ENCODE measurements at places on chromosomes 3 and 15. TPM values are rescaled to one million over a fixed set of nuclear protein-coding genes. Genes with fewer than 3 reads are reported as not detected.

The P2RY14 gene
- 0.66 TPM for total RNA-seq

The SLC38A3 gene
- 0.29 TPM for total RNA-seq

DNA sequence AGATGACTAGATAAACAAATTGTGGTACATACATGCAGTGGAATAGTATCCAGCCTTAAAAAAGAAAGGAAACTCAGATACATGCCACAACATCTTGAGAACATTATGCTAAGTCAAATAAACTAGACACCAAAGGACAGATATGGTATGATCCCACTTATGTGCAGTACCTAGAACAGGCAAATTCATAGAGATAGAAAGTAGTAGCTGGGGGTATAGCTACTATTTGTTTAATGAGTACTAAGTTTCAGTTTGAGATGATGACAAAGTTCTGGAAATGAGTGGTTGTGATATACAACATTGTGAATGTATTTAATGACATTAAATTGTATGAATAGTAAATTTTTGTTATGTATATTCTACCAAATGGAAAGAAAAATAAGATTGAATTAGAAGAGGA lies 477.2 kb upstream of the CFAP20DC start:
- H3K4me1 ChIP-seq, result no peaks in the 10 kb centered on the region
- no peak for DNase-seq
- H3K36me3 ChIP-seq, result no peaks in the 10 kb centered on the region
- no peak overlapping the region for H3K27ac ChIP-seq

GRCh38 chr3:190746531-190746930 lies 116.0 kb downstream of the GMNC start:
- no peaks in the 10 kb centered on the region for H3K4me1 ChIP-seq
- no peak overlapping the region for H3K27ac ChIP-seq
- DNase-seq, result no peak

DNA sequence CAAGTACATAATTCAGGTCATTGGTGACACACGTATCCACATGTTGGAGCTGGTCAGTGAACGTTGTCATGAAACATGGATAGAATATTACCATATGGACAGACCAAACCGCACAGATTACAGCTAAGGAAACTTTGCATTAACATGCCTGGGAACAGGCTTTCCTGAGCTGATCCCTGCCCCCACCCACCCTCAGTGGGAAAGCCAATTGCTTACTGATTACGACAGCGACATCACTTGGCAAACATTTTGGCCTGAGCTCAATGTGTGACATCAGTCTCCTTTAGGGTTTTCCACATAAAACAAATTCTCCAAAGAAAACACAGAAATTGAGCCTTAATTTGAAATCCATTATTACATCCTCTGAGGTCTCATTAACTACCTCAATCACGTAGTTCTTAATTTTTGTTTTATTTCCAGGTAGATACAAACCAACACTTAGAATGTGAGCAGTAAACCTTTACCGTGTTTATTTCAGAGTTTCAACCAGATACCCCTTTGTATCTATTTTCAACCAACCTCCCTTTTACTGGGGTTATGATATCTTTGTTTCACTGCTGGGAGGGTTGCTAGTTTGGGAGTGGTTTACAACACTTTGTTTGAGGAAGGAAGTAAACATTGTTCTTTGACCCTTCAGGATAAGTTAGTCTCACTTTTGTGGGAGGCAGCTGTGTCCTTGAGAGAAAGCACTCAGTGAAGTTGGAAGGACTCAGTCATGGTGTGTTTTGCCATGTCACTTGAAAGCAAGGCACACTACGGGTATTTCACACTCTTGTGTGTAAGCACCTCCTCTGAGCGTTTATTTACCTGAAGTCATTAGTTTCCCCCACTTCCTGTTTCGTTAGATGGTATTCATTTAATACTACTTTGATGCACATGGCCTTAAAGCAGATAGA lies 103.1 kb downstream of the CMSS1 start:
- no peak for DNase-seq
- no peaks in the 10 kb centered on the region for H3K36me3 ChIP-seq

GRCh38 chr15:82943176-82943575 lies 9.3 kb downstream of the HOMER2 start:
- H3K4me3 ChIP-seq, result no peak overlapping the region
- H3K4me1 ChIP-seq, result no peaks in the 10 kb centered on the region
- no peaks in the 10 kb centered on the region for H3K27me3 ChIP-seq
- H3K36me3 ChIP-seq, result no peaks in the 10 kb centered on the region

DNA sequence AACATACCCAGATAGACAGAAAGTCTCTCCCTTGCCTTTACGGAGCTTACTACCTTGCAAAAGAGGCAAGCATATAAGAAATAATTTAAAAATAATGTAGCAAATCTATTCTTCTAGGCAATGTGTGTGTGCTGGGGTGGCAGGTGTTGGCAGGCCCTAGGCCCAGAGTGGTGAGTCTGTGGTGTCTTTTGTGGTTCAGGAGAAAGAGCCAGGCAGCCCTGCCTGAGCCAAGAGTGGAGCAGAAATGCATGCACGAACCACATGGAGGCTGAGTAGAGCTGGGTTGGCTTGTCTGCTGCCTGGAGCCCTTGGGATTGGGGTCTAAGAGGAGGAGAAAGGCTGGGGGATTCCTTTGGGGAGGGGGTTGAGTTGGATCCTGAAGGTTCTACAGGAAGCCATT lies 70.2 kb upstream of the MYZAP start:
- H3K36me3 ChIP-seq, result no peaks in the 10 kb centered on the region
- no peaks in the 10 kb centered on the region for H3K4me1 ChIP-seq
- no peak overlapping the region for H3K4me3 ChIP-seq
- H3K27me3 ChIP-seq, result no peaks in the 10 kb centered on the region
- no peak overlapping the region for H3K27ac ChIP-seq

GRCh38 chr3:41424543-41425300 lies 225.4 kb downstream of the CTNNB1 start:
- H3K27me3 ChIP-seq, result no peaks in the 10 kb centered on the region
- no peak for DNase-seq
- H3K4me3 ChIP-seq, result no peak overlapping the region
- H3K36me3 ChIP-seq, result no peaks in the 10 kb centered on the region

GRCh38 chr15:39517122-39517855 lies 63.6 kb upstream of the THBS1 start:
- H3K36me3 ChIP-seq, result no peaks in the 10 kb centered on the region
- no peaks in the 10 kb centered on the region for H3K27me3 ChIP-seq
- H3K4me3 ChIP-seq, result no peak overlapping the region
- H3K27ac ChIP-seq, result no peak overlapping the region
- no peak for DNase-seq

- no peaks in the 10 kb centered on the region for H3K4me1 ChIP-seq
- H3K4me3 ChIP-seq, result no peak overlapping the region
- DNase-seq, result no peak
- no peaks in the 10 kb centered on the region for H3K36me3 ChIP-seq
- peaks cover 25% of the 10 kb centered on the region for H3K27me3 ChIP-seq
Measured at GRCh38 chr3:127265581-127265981, 22.3 kb downstream of the PRR20G start.

DNA sequence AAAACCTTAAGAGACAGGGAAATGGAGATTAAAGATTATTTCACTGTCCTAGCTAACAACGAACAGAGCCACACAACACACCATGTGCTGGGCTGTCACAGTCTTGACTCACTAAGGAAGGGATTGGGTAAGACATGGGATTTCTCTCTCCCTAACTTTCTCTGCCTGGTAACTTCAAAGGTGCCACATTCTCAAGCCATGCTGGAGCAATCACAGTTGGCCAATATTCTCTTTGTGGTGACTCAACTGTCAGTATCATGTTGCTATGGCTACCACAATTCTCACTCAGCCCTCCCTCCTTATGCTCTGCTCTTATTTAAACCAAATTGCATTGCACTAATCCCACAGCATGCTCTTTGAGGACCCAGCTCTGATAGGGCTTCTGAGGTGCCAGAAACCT lies 74.0 kb downstream of the OXNAD1 start:
- H3K27ac ChIP-seq, result peak overlapping the region; percentile 78
- H3K4me3 ChIP-seq, result no peak overlapping the region
- no peaks in the 10 kb centered on the region for H3K27me3 ChIP-seq
- DNase-seq, result no peak
